NCI-H2107 (cell line): ENCODE measurements at places on chromosomes 1 and 21.

DNA sequence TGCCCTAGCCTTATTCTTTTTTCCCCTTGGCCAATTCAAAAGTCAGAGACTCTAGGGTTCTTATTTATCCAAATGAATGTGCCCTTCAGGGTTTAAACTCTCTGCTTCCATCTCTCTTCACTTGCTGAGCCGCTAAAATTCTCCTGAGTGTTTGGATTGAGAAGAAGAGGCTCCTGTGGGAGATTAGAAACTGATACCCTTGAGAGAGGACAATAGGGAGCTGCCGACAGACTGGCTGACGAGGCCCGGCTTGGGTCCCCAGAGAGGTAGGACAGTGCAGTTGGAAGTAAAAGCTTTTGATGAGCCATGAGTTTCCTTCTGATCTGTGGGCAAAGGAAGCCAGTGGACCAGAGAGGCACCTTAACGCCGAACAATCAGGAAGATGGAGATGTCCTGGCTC is 41.3 kb upstream of the UBE2U start:
- peak; percentile 29 for DNase-seq

GRCh38 chr1:3695326-3696217 is 43.3 kb downstream of the TP73 start:
- no peak for DNase-seq

- no peak for DNase-seq
These were observed 20.4 kb downstream of the CENPF start for GRCh38 chr1:214623430-214623829.

DNA sequence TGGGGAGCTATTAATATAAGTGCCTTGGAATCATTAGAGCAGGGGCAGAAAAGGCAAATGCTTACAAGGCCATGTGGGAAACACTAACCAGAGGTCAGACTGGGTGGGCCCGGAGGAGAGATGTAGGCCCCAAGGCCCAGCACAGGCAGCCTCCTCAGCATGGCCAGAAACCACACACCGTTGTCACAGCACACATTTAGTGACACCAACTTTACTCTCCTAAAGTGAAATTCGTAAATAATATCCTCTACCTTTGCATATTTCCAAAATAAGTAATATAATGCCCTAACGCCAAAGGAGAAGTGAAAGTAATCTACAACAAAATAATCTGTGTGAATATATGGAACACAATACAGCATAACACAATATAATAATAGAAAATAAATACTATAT is 62.6 kb downstream of the KIF21B start:
- no peak for DNase-seq

GRCh38 chr21:33644383-33645074 is 2.2 kb downstream of the ITSN1 start:
- no peak for DNase-seq

- no peak for DNase-seq
These were observed 55.3 kb upstream of the BOLA1 start for GRCh38 chr1:149844101-149844500.

GRCh38 chr1:3002349-3003038 is 18.8 kb upstream of the ACTRT2 start:
- no peak for DNase-seq

DNA sequence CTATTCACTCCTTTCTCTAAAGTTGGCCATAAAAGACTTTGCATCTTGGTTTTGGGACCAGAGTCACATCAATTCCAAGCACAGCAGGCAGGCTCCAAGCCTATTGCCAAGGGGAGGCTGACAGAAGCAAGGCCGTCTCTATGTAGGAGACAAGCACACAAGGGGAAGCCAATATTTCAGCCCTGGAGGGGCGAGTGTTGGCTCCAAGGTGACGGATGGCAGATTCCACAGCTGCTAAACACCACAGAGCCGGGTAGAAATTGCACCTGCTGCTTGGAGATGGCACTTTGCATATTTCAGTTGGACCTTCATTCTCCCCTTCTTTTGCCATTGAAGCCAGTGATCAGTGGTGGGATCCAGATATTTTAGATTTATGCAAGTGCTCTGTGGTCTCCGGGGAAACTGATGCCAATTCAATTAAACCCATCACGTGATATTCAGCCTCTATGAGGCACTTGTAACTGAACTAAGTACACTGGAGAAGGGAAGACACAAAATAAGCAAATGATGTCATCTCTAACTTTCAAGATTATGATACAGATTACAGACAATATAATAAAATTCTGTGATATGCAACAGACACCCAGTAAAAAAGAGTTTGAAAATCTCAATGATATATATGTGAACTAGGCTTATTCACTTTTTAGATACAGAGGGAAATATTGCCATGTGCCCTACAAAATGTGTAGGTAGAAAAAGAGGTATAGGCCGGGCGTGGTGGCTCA is 102.8 kb upstream of the GREM2 start:
- DNase-seq: no peak

DNA sequence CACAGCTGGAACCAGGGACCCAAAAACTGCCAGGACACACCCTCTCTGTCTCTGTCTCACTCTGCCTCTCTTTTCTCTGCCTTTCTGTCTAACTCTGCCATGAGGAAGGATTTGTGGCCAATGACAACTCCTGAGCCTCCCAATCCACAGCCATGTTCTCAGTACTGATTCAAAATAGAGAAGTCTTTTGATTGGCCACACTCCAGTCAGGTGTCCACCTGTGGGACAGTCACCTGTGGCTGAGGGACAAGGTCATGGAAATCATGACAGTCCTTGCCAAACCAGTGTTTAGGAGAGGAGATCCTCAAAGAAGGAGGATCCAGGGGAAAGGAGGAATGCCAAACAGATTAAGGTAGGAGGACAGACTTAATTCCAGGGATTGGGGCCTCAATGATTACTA is 15.8 kb downstream of the TINAGL1 start:
- DNase-seq: no peak

- DNase-seq: no peak
These were observed 69.6 kb downstream of the UBIAD1 start for GRCh38 chr1:11342621-11343032.
